ENCODE measurements at places on chromosomes 1 and 21.

- DNase-seq: no peak
These were observed 21.8 kb downstream of the ENAH start for GRCh38 chr1:225631021-225631663.

- DNase-seq: no peak
These were observed 24.3 kb downstream of the CAMK1G start for GRCh38 chr1:209607795-209608178.

DNA sequence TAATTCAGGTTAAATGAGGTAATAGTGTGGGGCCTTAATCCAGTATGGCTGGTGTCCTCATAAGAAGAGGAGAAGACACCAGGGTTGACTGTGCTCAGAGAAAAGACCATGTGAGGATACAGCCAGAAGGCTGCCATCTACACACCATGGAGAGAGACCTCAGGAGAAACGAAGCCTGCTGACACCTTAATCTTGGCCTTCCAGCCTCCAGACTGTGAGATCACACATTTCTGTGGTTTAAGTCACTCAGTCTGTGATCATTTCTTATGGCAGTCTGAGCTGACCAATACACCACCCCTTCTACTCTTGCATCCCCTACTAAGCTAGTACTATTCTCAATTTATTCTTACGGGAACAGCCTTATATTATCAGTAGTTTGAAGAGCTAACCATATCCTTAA is 310.0 kb downstream of the ZP4 start:
- DNase-seq: no peak

DNA sequence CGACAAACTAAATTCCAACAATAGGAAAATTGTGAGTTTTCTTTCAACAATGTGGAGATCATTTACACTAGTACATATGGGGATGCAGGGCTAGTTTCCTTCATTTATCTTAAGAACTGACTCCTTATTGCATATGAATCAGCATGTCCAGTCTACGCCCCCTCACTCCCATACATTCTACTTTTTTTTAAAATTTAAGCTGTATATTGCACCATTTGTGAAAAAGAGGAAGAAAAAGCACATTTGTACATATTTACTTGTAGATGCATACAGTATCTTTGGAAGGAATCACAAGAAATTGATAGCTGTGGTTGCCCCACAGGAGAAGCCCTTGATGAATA is 15.9 kb downstream of the VPS26C start:
- DNase-seq: no peak

GRCh38 chr1:100413035-100413434 is 60.7 kb downstream of the CDC14A start:
- DNase-seq: no peak

GRCh38 chr21:41350436-41351155 is 11.2 kb upstream of the MX2 start:
- no peak for DNase-seq

DNA sequence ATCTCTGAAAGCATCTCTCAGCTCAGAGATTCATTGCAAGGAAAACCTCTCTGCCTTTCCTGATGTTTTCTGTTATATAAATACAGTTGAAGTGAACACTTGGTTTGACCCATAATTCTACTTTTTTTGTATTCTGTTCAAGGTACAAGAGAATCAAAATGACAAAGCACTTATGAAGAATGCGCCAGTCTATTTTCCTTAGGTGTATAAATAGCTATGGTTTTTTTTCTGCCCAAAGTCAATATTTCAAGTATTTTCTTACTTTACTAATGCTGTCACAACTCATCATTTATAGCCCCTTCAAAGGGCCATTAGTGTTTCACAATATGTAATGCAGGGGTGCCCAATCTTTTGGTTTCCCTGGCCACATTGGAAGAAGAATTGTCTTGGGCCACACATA is 142.5 kb upstream of the C1orf105 start:
- no peak for DNase-seq

GRCh38 chr1:17434016-17434415 is 5.5 kb downstream of the RCC2 start:
- DNase-seq: no peak

DNA sequence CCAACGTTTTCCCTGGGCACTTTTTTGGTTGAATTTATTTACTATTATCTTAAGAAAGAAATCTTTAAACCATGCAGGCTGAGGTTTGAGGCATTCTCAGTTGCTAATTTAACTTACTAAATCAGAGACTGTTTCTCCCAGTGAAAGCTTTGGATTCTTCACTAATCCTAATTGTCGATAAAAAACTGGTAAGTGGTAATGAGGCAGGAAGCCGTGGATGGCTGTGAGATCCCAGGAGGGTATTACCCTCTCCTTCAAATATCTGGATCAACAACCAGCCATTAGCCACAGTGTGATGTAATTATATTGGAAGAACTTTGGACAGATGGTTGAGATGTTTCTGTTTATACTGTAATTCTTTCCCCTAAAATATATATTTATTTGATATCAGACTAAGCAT is 485.0 kb downstream of the DISC1 start:
- no peak for DNase-seq

GRCh38 chr1:154796303-154796892 is 73.7 kb downstream of the KCNN3 start:
- DNase-seq: no peak

DNA sequence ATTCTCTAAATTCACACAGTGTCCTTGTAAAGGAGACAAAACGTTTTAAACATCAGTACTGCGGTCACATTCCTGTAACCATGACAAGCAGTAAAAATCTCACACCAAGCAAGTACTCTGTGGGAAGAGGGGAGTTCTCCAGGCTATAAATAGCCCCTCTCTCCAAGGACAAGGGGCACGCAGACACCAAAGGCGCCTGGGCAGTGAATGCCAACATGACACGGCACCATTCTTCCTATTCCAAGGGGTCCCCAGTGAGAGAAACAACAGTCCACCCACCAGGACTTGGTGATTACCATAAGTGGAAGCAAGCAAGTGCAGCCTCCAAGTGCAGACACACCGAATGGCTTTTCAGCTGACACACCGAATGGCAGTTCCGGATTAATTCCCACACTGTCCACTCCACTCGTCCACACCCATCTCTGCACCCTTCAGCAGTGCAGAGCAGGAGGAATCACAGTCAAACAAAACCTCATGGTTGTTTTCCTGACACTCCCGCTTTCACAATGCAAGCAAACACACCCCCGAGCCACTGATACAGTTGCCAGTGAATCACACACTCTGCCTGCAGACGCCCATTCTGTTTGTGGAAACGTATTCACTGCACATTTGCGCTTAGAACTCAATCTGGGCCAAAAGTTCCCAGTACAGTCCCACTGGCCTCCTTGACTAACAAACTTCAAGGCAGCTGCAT is 1.8 kb downstream of the PTTG1IP start:
- no peak for DNase-seq

GRCh38 chr1:2315674-2316450 is 75.5 kb downstream of the MORN1 start:
- DNase-seq: no peak

DNA sequence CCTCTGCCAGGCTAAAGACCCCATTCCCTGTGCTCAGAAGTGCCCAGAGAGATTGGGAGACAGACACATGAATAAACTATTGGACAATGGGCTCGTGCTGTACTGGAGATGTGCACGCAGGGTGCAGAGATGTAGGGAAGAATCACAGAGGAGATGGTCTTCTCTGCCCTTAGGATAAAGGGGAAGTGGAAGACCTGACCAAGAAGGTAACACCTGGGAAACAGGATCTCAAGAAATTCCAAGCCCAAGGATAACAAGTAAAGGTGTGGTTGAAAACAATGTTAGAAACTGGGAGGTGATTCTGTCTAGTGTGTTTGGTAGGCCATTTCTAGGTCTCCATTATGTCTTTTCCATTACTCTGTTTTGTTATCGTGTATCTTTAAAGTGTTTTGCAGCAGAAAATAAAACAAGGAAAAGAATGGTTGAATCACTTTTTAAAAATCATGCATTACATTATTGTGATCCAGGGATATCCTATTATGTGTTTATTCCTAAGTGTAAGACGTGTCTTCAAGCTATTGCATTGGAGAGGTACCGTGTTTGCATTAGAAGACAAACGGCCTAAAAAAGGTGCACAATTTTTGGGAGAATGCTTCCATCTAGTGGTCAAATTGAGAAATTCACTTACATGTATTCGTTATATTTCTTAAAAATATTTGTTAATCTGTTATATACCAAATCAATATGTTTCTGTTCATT is 40.8 kb upstream of the KCTD3 start:
- no peak for DNase-seq

GRCh38 chr1:234206651-234207284 is 166.5 kb upstream of the COA6 start:
- DNase-seq: no peak

DNA sequence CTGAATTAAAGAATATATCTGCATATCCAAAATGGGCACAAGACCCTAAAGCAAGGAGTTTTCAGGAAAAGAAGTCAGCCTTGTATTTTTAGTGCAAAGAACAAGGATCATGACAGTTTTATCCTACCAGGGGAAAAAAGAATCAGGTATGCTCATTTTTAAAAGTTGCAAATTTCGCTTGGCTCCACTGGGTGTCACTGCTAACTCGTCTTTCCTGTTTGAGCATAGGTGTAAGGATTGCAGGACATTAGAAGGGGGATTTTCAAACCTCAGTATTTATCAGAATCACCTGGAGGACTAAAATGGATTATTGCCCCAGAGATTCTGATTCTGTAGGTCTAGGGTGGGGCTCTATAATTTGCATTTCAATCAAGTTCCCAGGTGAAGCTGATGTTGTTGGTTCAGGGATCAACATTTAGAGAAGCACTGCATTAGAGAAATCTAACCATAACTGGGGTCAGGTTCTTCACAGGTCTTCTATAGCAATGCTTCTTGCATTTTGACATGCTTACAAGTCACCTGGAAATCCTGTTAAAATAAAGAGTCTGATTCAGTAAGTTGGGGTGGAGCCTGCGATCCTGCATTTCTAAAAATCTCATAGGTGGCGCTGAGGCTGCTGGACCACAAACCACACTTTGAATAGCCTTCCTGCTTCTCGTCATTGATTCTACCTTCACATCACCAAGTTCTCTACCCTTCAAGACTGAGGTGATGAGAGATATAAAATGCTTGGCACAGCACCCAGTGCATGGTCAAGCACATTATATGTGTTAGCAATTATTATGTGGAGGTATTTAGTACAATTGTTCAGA is 39.6 kb downstream of the NUF2 start:
- DNase-seq: no peak

DNA sequence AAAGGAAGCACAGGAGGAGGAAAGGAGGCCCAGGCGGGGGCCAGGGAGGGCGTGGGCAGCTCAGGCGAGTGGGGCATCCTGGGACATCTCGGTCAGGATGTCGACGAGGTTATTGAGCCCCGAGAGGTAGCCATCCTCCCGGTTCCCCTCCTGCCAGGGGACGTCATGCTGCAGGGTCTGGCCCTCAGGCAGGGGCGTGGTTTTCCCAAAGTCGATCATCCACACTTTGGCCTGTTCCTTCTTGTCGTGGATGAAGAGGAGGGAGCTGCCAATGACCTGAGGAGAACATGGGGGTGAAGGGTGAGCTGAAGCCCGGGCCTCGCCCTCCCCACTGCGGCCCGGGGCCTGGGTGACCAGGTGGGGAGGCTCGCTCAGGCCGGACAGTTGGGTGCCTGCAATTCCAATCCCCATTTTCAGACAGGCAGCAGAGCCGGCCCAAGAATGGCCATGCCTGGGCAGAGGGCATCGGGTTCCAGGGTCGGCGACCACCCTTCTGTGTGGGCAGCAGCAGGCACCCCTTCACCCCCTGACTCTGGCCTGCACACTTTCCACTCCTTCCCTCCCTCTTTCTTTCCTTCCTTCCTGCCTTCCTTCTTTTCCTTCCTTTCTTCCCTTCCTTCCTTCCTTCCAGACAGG is 86.2 kb downstream of the STUM start:
- no peak for DNase-seq

GRCh38 chr1:243525085-243525487 is 269.2 kb downstream of the SDCCAG8 start:
- DNase-seq: no peak

DNA sequence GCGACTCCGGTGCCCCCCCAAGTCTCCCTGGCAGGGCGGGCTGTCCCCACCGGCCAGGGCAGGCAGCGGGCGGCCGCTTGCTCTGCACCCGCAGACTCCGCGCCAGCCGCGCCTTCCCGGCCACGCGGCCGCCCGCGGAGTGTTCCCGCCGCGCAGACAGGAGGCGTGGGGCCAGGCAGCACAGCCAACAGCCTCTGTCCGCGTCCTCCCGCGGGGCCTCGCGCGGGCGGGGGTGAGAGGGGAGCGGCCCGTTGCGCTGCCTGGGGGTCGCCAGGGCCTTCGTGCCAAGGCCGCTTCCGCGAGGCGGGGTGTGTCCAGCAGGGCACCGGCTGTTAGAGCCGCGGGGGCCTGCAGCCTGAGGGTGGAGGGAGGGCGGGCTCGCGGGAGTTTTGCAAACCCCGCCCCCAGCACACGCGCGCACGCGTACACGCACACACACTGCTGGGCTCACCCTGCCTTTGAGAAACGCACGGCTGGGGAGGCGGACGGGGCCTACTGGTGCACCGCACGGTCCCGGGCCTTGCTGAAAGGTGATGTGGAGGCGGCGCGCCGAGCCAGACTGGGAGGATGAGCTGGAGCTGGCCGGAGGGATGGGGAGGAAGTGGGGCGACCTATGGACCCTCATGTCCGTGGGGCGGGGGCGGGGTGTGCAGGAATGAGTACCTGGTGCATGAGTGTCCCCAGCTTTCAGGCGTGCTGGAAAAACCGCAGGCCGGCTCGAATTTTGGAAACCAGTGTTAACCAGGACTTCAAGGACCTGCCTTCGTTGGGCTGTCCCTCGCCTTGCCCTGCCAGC is 41.5 kb downstream of the KIAA1614 start:
- peak; percentile 58 for DNase-seq

GRCh38 chr1:63968663-63969440 is 195.0 kb downstream of the ROR1 start:
- no peak for DNase-seq

DNA sequence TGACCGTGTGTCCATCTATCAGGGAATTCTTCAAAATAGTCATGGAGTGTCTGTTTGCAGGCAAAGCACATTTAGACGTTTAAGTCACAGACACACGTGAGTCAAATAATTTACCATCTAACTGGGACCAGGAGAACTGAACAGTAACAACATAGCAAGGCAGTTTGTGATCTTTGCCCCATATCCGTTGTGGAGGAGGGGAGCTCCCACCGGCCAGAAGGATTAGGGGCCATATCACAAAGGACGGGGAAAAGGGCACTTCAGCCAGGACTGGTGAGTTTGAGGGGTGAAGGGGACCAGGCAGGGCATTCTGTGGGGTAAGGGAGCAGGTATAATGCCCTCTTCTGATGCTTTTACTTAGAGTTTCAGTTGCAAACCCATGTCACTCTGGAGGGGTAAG is 22.9 kb downstream of the ELAPOR1 start:
- DNase-seq: no peak

- peak; percentile 24 for DNase-seq
These were observed 23.8 kb upstream of the LRRC8C start for GRCh38 chr1:89608984-89609725.

- no peak for DNase-seq
These were observed 151.4 kb downstream of the PTGER3 start for GRCh38 chr1:70896224-70896623.

GRCh38 chr1:235358899-235359298 is 8.3 kb upstream of the TBCE start:
- DNase-seq: no peak

DNA sequence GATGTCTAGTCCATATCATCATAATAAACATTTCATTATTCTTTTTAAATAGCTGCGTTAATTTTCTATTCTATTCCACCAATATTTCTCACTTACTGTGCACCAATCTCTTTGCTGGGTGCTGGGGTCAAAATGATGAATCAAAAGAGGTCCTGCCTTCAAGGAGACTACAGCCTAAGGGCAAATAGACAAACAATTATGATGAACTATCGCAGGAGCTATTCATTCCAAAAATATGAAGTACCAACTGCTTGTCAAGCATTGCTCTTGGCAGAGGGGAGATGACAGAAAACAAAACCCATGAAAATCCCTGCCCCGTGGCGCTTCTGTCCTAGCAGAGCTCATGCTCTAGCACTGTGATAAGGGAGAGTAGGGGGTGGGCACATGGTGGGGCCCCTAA is 28.8 kb upstream of the SLC26A9 start:
- DNase-seq: no peak

Measured in stimulated activated CD4-positive, alpha-beta T cell treated with anti-CD3 and anti-CD28 coated beads, Interleukin-1b, Interleukin-23, amount 100 ng/mL, for 4 hours (primary cell).